ENCODE measurements at places on chromosomes 11 and 22.

- DNase-seq, result no peak
Observed at GRCh38 chr22:26122920-26123468, 46.3 kb upstream of the SEZ6L start.

DNA sequence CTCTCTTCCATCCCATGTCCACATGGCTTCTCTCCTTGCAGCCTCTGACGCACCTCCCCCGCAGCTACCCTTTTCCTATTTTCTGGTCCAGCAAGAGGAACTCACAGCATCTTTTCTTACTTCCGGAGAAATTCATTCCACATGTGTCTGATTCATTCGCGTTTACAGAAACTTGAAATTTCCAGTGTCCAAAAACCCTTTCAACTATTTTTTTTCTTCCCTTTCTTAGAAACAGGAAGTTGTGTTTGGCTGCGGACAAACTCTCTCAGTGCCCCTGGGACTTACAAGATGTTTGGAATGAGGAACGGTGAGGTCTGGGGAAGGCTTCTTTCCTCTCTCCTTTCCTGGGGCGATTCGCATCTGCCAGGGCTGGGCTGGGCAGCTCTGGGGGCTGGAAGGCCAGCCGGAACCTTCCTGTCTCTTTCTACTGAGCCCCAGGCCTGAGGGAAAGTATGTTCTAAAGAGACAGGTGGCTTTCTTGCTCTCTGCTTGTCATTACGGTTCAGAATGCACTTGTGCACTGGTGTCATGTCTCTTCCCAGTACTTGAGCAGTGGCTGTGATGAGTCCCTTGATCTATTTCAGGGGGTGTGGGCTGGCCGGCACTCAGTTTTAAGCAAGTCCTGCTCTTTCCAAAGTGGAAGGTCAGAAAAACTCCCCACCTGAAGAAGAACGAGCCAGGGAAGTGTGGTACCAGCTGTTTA is 27.5 kb downstream of the ADAMTS8 start:
- DNase-seq, result no peak

- no peak for DNase-seq
Observed at GRCh38 chr11:85310479-85310878, 316.7 kb downstream of the DLG2 start.

GRCh38 chr11:5713695-5714094 is 22.6 kb upstream of the OR56B1 start:
- no peak for DNase-seq
